ENCODE measurements at places on chromosomes 3 and 15. TPM values are rescaled to one million over a fixed set of nuclear protein-coding genes. Genes with fewer than 3 reads are reported as not detected.

ATXN7 gene
- total RNA-seq, result 38.6 TPM

GRCh38 chr3:35596335-35596995 lies 42.9 kb upstream of the ARPP21 start:
- H3K36me3 ChIP-seq, result no peaks in the 10 kb centered on the region
- H3K4me1 ChIP-seq, result no peaks in the 10 kb centered on the region
- H3K27ac ChIP-seq, result no peak overlapping the region
- no peak for ATAC-seq
- H3K4me3 ChIP-seq, result no peak overlapping the region
- no peaks in the 10 kb centered on the region for H3K27me3 ChIP-seq

GRCh38 chr3:194373899-194374298 lies 4.4 kb upstream of the LRRC15 start:
- H3K27ac ChIP-seq, result no peak overlapping the region
- H3K36me3 ChIP-seq, result no peaks in the 10 kb centered on the region
- H3K4me3 ChIP-seq, result no peak overlapping the region
- no peak for ATAC-seq

GRCh38 chr3:71680603-71681002 lies 44.6 kb downstream of the EIF4E3 start:
- H3K36me3 ChIP-seq, result peaks cover 81% of the 10 kb centered on the region
- no peak overlapping the region for H3K4me3 ChIP-seq
- ATAC-seq, result no peak

DNA sequence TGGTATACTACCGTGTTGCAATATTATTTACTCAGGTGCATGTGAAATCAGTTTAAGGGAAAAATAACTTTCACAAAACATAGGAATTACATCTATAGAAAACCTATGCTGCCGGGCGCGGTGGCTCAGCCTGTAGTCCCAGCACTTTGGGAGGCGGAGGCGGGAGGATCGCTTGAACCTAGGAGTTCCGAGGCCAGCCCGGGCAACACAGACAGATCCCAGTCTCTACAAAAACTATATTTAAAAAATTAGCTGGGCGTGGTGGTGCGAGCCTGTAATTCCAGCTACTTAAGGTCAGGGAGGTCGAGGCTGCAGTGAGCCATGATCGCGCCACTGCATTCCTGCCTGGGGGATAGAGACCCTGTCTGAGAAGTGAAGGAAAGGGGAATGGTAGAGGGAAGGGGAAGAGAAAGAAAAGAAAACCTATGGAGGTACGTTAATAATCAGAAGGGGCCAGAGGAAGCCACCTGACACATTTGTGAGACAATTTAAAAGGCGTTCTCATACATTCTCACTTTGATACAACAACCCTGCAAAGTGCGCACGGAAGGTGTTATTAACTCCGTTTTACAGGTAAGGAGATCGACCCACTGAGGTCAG lies 456 bp upstream of the TMEM62 start:
- H3K27me3 ChIP-seq, result no peaks in the 10 kb centered on the region
- peak overlapping the region; percentile 91 for H3K27ac ChIP-seq
- H3K4me1 ChIP-seq, result peaks cover 9% of the 10 kb centered on the region
- ATAC-seq, result no peak
- peaks cover 26% of the 10 kb centered on the region for H3K36me3 ChIP-seq

- ATAC-seq, result no peak
- no peaks in the 10 kb centered on the region for H3K36me3 ChIP-seq
- H3K4me3 ChIP-seq, result peak overlapping the region; percentile 89
- peak overlapping the region; percentile 83 for H3K27ac ChIP-seq
- H3K27me3 ChIP-seq, result no peaks in the 10 kb centered on the region
- peaks cover 14% of the 10 kb centered on the region for H3K4me1 ChIP-seq
Observed at GRCh38 chr15:84983294-84983693, 1.6 kb downstream of the PDE8A start.

DNA sequence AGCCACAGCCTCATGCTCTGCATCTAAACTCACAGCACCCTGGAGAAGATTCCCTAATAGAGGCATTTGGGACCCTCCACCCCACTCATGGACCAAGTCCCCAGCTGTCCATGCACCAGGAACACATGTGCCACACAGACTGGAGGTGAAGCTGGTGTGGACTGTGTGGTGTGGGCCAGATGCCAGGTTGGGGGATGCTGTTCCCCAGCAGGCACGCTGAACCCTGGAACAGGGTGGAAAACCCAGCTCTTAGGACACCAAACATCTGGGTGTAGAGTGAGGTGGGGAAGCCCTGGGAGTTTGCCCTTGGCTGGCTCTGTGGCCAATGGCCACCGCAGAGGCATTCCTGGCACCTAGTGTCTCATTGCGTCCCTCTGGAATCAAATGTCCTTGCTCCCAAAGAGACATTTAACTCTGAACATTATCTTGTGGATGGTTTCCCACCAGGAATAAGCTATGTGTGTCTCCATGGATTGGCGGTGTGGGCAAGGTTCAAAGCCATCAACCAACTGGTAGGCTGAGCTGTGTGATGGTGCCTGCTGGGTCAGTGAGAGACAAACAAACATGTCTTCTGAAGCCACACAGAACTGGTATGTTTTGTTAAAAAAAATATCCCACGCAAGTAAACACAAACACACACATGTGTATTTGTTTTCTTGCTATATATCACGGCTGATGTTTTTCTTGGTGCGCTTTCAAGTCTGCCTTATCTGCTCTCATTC lies 65.0 kb downstream of the EXOG start:
- no peaks in the 10 kb centered on the region for H3K36me3 ChIP-seq
- H3K27me3 ChIP-seq, result peaks cover 10% of the 10 kb centered on the region
- no peak for ATAC-seq
- H3K4me3 ChIP-seq, result no peak overlapping the region

DNA sequence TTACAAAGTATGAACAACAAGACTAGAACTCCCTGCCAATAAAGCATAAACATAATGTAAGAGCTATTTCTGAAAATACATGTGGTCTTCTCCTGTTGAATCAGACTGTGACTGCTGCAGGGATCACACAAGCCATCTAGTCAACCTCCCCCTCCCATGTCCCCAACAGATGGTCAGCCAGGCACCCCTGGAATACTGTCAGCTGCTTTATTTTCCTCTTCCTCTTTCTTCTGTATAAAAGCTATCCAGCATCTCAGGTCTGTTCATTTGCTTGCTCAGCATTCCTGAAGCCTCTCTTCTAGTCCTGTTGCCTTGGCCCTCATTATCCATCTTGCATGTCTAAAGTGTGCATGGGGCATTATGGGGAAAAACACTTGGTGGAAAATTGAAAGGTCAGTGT lies 6.5 kb upstream of the MINDY4B start:
- no peak overlapping the region for H3K27ac ChIP-seq
- peaks cover 29% of the 10 kb centered on the region for H3K27me3 ChIP-seq
- ATAC-seq, result no peak
- no peak overlapping the region for H3K4me3 ChIP-seq
- H3K36me3 ChIP-seq, result no peaks in the 10 kb centered on the region

CCR4 gene
- total RNA-seq, result 207 TPM

DNA sequence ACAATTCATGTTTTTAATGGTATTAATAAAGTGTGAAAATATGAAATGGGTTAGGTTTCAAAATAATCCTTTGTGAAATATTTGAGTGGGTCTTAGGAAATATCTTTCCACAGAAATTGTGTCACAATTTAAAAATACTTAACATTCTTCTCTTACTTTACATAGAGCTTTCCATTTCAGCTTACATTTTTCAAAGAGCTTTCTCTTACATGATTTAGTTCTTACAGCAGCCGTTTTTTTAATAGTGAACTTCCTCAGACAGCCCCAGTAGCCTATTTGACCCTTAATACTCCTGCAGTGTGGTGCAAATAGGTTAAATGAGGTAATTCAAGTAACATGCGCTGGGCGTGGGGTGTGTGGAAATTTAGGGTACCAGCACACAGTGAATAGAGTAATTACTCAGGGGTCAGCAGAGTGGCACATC lies 21.8 kb downstream of the P2RY12 start:
- no peak overlapping the region for H3K27ac ChIP-seq
- H3K36me3 ChIP-seq, result no peaks in the 10 kb centered on the region
- no peaks in the 10 kb centered on the region for H3K4me1 ChIP-seq
- no peak for ATAC-seq
- H3K4me3 ChIP-seq, result no peak overlapping the region

GRCh38 chr3:13015286-13016082 lies 57.7 kb downstream of the IQSEC1 start:
- H3K4me3 ChIP-seq, result peak overlapping the region; percentile 95
- H3K4me1 ChIP-seq, result peaks cover 44% of the 10 kb centered on the region
- peak; percentile 20 for ATAC-seq

DNA sequence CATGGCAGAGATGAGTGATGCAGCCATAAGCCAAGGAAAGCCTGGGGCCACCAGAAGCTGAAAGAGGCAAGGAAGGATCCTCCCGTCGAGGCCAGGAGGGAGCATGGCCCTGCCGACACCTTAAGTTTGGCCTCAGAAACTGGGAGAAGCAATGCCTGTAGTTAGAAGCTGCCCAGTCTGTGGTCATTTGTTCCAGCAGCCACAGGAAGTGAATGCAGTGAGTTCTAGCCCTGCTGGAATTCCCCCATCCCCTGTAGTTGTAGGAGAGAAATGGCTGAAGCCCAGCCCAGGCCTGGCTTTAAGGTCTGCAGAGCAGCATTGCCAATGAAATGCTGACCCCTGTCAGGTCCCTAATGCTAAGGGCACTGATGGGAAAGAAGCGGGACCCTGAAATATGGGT lies 12.2 kb upstream of the CHSY1 start:
- peak; percentile 21 for ATAC-seq
- peaks cover 7% of the 10 kb centered on the region for H3K27me3 ChIP-seq
- H3K27ac ChIP-seq, result no peak overlapping the region
- H3K36me3 ChIP-seq, result peaks cover 3% of the 10 kb centered on the region
- no peak overlapping the region for H3K4me3 ChIP-seq

DNA sequence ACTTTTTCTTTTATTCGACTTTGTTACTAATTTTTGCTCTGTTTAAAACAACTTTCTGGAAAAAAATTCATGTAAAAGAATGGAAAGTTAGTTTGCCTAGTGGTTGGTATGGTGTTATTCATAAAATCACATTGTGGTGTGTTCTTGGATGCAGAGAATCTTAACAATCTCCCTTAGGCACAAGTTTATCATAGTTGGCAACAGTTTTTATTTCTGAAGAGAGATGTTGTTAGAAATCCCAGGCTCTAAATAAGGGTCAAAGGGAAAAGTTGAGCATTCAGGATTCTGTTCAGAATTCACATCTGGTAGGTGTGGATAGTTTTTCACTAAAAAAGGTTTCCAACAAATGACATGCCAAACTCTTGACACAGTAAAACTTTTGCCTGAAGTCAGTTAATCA lies 6.4 kb downstream of the DUT start:
- H3K36me3 ChIP-seq, result peaks cover 96% of the 10 kb centered on the region
- H3K27me3 ChIP-seq, result no peaks in the 10 kb centered on the region
- ATAC-seq, result no peak
- no peak overlapping the region for H3K4me3 ChIP-seq
- H3K27ac ChIP-seq, result no peak overlapping the region
- peaks cover 22% of the 10 kb centered on the region for H3K4me1 ChIP-seq

- H3K36me3 ChIP-seq, result no peaks in the 10 kb centered on the region
- no peak overlapping the region for H3K4me3 ChIP-seq
- H3K4me1 ChIP-seq, result no peaks in the 10 kb centered on the region
- no peak overlapping the region for H3K27ac ChIP-seq
- peaks cover 7% of the 10 kb centered on the region for H3K27me3 ChIP-seq
Observed at GRCh38 chr15:57355259-57355658, 21.0 kb upstream of the CGNL1 start.

POPDC2 gene
- 4.7 TPM for total RNA-seq

PDZRN3 gene
- not detected for total RNA-seq

GRCh38 chr15:98712845-98713584 lies 64.7 kb downstream of the IGF1R start:
- peak; percentile 11 for ATAC-seq
- H3K36me3 ChIP-seq, result peaks cover 15% of the 10 kb centered on the region
- no peak overlapping the region for H3K27ac ChIP-seq

GPR149 gene
- total RNA-seq, result not detected

- no peaks in the 10 kb centered on the region for H3K4me1 ChIP-seq
- H3K4me3 ChIP-seq, result no peak overlapping the region
- peaks cover 54% of the 10 kb centered on the region for H3K27me3 ChIP-seq
- no peak overlapping the region for H3K27ac ChIP-seq
- ATAC-seq, result no peak
- H3K36me3 ChIP-seq, result no peaks in the 10 kb centered on the region
Observed at GRCh38 chr3:11155341-11156025, 1.2 kb downstream of the HRH1 start.

THAP10 gene
- 0.90 TPM for total RNA-seq

SNTN gene
- not detected for total RNA-seq

NR2C2 gene
- 45.4 TPM for total RNA-seq

- no peak for ATAC-seq
- H3K4me3 ChIP-seq, result no peak overlapping the region
- H3K27me3 ChIP-seq, result peaks cover 24% of the 10 kb centered on the region
- no peak overlapping the region for H3K27ac ChIP-seq
Observed at GRCh38 chr3:123679712-123680386, 95.0 kb upstream of the HACD2 start.

DNA sequence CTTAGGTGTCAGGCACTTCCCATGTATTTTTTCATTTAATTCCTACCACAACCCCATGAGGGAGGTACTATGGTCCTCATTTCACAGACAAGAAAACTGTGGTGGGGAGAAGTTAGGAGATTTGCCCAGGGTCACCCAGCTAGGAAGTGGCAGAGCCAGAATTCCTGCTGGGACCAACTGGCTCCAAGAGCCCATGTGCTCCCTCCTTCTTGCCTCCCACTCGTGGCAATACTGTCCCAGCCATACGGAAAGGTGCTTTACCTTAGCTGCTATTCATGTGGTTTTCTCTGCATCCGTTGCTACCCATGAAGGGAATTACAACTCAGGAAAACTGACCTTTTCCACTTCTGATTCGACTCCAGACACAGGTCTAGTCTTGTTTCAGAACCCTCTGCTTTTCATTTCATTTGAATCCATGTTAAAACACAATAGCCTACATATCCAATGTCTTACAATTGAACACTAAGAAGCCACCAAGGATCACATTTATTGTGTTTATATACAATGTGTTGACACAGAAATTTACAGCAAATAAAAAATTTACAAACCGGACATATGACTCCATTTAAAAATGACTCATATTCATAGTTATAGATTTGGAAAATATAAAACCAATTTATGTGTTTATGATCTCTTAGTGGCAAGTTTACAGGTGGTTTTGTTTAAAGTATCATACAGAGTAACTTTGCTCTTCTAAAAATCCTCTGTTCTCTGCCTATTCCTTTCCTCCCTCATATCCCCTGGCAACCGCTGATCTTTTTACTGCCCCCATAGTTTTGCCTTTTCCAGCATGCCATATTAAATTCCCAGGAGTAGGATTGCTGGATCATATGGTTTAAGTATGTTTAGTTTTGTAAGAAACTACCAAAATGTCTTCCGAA lies 58.8 kb downstream of the BTD start:
- no peak overlapping the region for H3K27ac ChIP-seq
- ATAC-seq, result no peak
- peaks cover 6% of the 10 kb centered on the region for H3K4me1 ChIP-seq
- no peaks in the 10 kb centered on the region for H3K36me3 ChIP-seq

- H3K27ac ChIP-seq, result peak overlapping the region; percentile 46
- ATAC-seq, result peak; percentile 11
- H3K4me1 ChIP-seq, result no peaks in the 10 kb centered on the region
Observed at GRCh38 chr15:99076109-99076508, 28.8 kb upstream of the SYNM start.

Data from activated T-helper 17 cell treated with anti-CD3 and anti-CD28 coated beads, Interleukin-2, amount 50 U/mL, for 72 hours (primary cell).